ENCODE measurements at places on chromosomes 5 and 9.

- no peak for DNase-seq
Observed at GRCh38 chr5:1686016-1686802, 113.4 kb downstream of the MRPL36 start.

DNA sequence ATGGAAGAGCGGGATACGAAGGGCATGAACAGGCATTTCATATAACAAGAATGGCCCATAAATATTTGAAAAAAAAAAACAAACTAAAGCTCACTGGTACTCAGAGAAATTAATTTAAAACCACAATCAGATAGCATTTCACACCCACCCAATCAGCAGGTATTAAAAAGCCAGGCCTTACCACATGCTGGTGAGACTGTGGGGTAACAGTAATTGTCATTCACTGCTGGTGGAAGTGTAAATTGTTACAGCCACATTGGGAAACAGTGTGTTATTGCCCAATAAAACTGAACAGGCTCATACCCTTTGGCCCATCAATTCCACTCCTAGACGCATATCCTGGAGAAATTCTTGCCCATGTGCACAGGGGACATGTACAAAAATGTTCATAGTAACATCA lies 66.0 kb downstream of the PLAC8L1 start:
- DNase-seq = no peak

DNA sequence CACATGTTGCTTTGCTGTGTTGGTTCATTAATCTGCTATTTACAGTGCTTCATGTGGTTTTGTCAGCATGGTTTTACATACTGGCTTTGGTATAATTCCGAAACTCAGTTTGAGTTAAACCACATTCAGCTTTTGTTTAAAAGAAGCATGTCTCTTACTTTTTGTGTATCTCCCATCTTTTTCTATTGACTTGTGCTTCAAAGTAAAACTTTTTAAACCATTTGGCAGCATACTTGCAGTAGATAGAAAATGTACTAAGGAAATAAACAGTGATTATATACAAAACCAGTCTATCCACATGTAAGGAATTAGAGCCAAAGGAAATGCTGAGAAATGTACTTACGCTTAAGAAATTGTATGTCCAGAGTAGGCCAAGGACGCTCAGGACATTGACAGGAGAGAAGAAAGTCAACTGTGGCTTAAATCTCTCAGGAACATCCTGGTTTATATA lies 286.9 kb downstream of the ARHGEF28 start:
- no peak for DNase-seq

DNA sequence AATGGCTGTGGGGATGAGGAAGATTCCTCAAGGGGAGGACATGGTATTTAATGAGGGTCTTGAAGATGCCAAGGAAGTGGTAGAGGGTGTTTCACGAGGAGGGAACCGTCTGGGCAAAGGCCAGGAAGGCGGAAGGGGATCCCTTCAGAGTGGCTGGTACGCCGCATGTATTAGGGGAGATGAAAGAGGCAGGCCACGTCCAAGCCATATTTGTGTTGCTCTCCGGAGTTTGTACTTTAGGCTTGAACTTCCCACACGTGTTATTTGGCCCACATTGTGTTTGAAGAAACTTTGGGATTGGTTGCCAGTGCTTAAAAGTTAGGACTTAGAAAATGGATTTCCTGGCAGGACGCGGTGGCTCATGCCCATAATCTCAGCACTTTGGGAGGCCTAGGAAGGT lies 1.2 kb downstream of the FXN start:
- DNase-seq = no peak

GRCh38 chr5:135995976-135996375 lies 32.8 kb upstream of the TGFBI start:
- no peak for DNase-seq

All from activated CD4-positive, alpha-beta T cell treated with anti-CD3 and anti-CD28 coated beads, Interleukin-2, amount 50 U/mL, for 4 hours (primary cell).